ENCODE measurements at places on chromosomes 12 and 14.
A peak's percentile ranks its signal among the peaks of the same experiment; 100 is the strongest.

- no peak for DNase-seq
Observed at GRCh38 chr12:2960390-2960956, 1.3 kb downstream of the TEAD4 start.

GRCh38 chr14:21093769-21094681 is 4.4 kb downstream of the ZNF219 start:
- peak; percentile 100 for DNase-seq

GRCh38 chr14:60204843-60205774 is 39.9 kb upstream of the DHRS7 start:
- no peak for DNase-seq

GRCh38 chr12:91866566-91866965 is 279.1 kb downstream of the BTG1 start:
- no peak for DNase-seq

- DNase-seq, result no peak
Observed at GRCh38 chr12:92942905-92943304, 13.8 kb upstream of the EEA1 start.

Data from NCI-H524 (cell line).